Pulmonary artery endothelial cell (primary cell): ENCODE measurements at places on chromosomes 2 and 18. TPM values are rescaled to one million over a fixed set of nuclear protein-coding genes. Genes with fewer than 3 reads are reported as not detected.

The MERTK gene
- total RNA-seq: 25.0 and 33.6 TPM in 2 replicates

The LRRTM4 gene
- total RNA-seq: not detected in 2 replicates

The FTCDNL1 gene
- total RNA-seq: 0.73 and 1.2 TPM in 2 replicates

The FRZB gene
- total RNA-seq: 0.04 TPM in 1 of 2 replicates, not detected in the other

The CFC1 gene
- total RNA-seq: not detected in 2 replicates

The GNLY gene
- not detected in 2 replicates for total RNA-seq

The ASB18 gene
- total RNA-seq: not detected in 2 replicates

The FAM117B gene
- total RNA-seq: 1.8 and 1.9 TPM in 2 replicates

The VAMP5 gene
- total RNA-seq: 60.0 and 101 TPM in 2 replicates

The LIPT1 gene
- 4.8 and 9.1 TPM in 2 replicates for total RNA-seq

The LRP2 gene
- total RNA-seq: under 0.01 and 0.11 TPM in 2 replicates

The SNRNP27 gene
- 25.5 and 42.0 TPM in 2 replicates for total RNA-seq

The UPP2 gene
- total RNA-seq: not detected in 2 replicates

The COL4A3 gene
- total RNA-seq: 0.04 and 0.26 TPM in 2 replicates

The ARHGAP28 gene
- 0.39 and 4.4 TPM in 2 replicates for total RNA-seq

The TMEM247 gene
- total RNA-seq: not detected in 2 replicates

The FOSL2 gene
- total RNA-seq: 36.3 and 66.0 TPM in 2 replicates

The CYP26B1 gene
- total RNA-seq: 0.13 and 0.78 TPM in 2 replicates

The ANKRD53 gene
- 0.14 and 0.20 TPM in 2 replicates for total RNA-seq

The GFPT1 gene
- 27.8 and 36.1 TPM in 2 replicates for total RNA-seq

The EIF2AK2 gene
- total RNA-seq: 29.4 and 36.9 TPM in 2 replicates
